Fibroblast of the aortic adventitia (primary cell): ENCODE measurements at places on chromosomes 3 and 15.

- no peak for DNase-seq
These were observed 176.4 kb downstream of the APBA2 start for GRCh38 chr15:29062179-29062591.

- no peak for DNase-seq
These were observed 1.4 kb upstream of the SEC13 start for GRCh38 chr3:10322352-10322710.

GRCh38 chr3:17645074-17645698 is 97.2 kb downstream of the TBC1D5 start:
- peak; percentile 82 for DNase-seq

GRCh38 chr15:40771242-40771641 is 1.5 kb downstream of the C15orf62 start:
- no peak for DNase-seq

- peak; percentile 43 for DNase-seq
These were observed 210.8 kb upstream of the NR2E3 start for GRCh38 chr15:71599418-71600151.

- DNase-seq: no peak
These were observed 71.9 kb downstream of the FOXB1 start for GRCh38 chr15:60076045-60076444.

- DNase-seq: no peak
These were observed 12.1 kb downstream of the ALS2CL start for GRCh38 chr3:46681387-46681786.

- peak; percentile 18 for DNase-seq
These were observed 81.2 kb downstream of the ANP32A start for GRCh38 chr15:68739390-68740080.

- DNase-seq: no peak
These were observed 190.7 kb downstream of the MAGI1 start for GRCh38 chr3:65848024-65848423.

GRCh38 chr15:34304613-34305012 is 33.0 kb downstream of the SLC12A6 start:
- peak; percentile 83 for DNase-seq

- no peak for DNase-seq
These were observed 56.5 kb upstream of the FXR1 start for GRCh38 chr3:180855956-180856355.

- no peak for DNase-seq
These were observed 57.3 kb downstream of the LINGO1 start for GRCh38 chr15:77575203-77575934.

DNA sequence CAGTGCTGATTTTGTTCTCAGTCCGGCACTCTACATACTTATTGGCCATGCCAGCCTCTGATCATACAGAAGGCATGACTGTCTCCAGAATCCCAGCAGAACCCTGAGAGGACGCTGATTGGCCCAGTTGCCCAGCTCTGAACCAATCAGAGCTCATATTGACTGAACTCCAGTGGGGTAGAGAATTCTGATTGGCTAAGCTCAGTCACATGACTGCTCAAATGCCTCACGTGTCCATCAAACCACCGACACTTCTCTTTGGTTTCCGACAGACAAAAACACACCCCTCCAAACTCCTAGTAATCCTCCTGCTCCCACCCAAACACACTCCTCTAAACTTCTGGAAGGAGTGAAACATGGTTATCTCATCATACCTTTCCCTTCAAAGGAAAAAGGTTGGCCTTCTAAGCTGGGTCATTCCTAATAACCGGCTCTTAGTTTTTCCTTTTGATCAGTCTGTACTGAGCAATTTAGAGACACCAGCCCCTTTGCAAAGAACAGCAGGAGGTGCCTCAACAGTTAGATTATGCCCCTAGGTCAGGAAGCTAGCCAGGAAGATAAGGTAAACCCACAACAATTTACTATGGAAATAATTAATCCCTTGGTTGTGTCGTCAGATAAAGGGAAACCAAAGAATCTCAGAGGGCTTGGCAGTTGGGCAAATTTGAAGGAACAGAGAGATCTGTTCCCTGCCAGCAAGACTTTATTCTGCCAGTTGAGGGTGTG is 187.8 kb downstream of the TLE3 start:
- no peak for DNase-seq

DNA sequence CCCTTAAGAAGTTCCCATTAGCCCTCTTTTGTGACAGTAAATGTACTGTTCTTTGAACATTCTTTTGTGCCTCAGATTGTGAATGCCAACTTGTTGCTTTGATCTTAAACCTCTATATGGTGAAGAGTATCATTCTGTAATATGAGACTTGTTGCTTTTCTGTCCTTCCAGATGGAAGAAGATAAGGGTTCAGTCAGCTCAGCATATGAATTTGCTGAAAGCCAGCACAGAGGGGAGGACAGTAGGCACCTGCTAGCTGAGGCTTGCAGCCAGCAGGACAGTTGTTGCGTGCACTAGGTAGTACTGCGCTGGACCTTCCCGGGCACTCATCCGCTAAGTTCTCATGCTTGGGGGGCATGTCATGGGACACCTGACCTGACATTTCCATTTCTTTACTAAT is 74.7 kb downstream of the DCUN1D1 start:
- DNase-seq: no peak

GRCh38 chr15:48992096-48992495 is 28.4 kb upstream of the SHC4 start:
- no peak for DNase-seq

GRCh38 chr15:66941791-66942190 is 123.6 kb upstream of the SMAD3 start:
- DNase-seq: no peak

GRCh38 chr15:39575180-39575579 is 5.7 kb upstream of the THBS1 start:
- DNase-seq: no peak

DNA sequence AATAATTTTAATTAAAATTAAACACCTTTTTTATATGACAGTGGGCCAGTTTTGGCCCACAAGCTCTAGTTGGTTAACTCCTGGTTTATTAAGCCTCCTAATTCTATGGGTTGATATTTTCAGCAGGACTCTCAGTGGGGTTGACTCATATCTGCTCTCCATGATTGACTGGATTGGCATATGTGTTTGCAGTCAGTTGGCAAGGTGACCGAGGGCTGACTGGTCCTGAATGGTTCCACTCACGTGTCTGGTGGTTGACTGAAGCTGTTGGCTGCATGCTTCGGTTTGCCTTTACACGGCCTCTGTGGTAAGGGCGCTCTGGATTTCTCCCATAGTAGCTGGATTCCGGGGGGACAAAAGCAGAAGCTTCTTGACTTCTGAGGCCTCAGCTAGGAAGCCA is 65.3 kb upstream of the ZNF280D start:
- no peak for DNase-seq

GRCh38 chr3:72134989-72135451 is 350.1 kb upstream of the PROK2 start:
- no peak for DNase-seq

DNA sequence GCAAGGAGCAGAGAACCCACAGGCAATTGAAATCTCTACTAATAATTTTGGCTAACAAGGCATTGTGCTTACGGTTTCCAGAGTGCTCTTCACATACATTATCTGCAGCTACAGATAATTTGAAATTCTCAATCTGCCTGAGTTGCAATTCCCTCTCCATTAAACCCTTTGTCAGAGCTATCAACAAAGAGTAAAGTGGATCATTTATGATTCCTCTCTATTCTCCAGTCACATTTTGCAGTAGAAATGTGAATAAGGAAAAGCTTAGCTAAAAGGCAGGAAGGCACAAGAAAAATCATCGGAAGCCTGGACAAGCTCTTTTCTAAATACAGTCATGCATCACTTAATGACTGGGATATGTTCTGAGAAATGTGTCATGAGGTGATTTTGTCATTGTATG is 49.6 kb downstream of the FAM98B start:
- no peak for DNase-seq

- peak; percentile 97 for DNase-seq
These were observed 37.8 kb downstream of the ZNF445 start for GRCh38 chr3:44439499-44440295.

- peak; percentile 59 for DNase-seq
These were observed 90.6 kb downstream of the TNFAIP8L3 start for GRCh38 chr15:51004103-51004551.
